ENCODE measurements at places on chromosomes 11 and 22.

DNA sequence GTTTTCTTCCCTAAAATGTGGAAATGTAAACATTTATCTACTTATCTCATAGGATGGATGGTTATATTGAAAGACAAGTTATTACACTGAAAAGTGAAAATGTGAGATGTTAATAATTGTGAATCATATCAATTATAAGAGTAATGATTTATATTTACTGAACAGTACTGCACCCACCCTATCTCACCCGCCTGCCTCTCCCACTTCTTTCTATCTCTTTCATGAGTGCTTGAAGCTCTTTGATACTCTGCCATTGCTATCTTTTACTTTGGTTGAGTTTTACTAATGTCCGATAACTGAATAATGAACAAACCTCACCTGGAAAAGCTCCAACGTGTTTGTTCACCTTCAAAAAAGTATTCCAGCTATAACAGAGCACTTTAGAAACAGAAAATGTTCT, 263.0 kb upstream of the UBASH3B start:
- no peak for DNase-seq

DNA sequence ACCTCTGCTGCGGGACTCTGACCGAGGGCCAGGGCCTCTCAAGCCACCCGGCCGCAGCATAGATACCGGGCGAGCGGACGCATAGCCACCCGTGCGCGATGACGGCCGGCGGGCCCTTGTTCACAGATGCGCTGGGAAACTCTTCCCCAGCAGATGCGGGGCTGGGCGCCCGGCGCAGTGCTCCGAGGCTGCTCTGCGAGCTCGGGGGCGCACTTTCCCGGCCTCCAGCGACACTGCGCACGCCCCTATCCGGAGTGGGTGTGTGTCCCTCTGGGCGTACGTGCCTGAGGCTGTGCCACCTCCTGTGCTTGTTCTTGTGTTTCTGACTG, 104.7 kb upstream of the E2F8 start:
- no peak for DNase-seq

DNA sequence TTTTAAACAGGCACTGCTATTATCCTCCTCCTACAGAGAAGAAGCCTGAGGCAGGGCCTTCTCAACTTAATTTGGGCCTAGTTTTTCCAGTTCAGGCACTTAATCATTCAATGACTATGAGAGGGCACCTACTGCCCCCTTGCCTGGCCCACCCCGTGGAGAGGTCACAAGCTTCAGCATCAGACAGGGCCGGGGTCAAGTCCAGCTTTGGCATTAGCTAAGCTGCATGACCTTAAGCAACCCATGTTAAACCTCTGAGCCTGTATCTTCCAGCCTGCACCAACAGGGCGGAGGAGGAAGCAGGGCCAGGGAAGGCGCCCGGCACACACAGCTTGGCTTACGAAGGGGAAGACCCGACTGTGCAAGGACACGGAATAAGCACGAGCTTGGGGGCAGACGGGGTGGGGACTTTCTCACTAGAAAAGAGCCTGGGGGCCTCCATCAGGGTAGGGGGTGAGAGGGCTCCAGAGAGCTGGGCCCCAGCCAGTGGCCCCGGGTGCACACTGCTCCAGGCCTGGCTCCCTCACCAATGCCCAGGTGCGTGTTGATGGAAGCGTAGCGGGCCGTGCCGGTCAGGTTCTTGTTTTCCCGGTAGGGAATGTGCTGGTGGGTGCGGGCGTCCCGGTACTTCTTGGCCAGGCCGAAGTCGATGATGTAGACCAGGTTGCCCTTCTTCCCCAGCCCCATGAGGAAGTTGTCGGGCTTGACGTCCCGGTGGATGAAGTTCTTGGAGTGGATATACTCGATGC, 16.9 kb downstream of the CSNK1E start:
- no peak for DNase-seq

DNA sequence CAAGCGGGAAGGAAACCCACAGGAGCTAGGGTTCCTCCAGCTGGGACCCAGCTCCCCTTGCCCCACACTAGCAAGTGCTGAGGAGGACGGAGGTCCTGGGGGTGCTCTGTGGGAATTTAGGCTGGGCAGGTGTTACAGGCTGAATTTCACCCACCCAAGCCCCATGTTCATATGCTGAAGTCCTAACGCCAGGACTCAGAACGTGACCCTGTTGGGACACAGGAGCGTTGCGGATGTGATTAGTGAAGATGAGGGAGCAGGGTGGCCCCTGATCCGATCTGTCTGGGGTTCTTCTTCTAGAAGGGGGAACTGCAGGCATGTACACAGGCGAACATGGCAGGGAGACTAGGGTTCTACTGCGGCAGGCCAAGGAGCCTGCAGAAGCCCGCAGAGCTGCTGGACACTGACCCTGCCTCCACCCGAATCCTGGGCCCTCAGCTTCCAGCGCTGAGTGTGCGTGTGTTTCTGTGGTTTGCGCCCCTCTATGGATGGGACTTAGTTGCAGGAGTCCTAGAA, 103.4 kb upstream of the FGF3 start:
- no peak for DNase-seq

GRCh38 chr11:104333977-104334376, 170.0 kb upstream of the PDGFD start:
- no peak for DNase-seq

DNA sequence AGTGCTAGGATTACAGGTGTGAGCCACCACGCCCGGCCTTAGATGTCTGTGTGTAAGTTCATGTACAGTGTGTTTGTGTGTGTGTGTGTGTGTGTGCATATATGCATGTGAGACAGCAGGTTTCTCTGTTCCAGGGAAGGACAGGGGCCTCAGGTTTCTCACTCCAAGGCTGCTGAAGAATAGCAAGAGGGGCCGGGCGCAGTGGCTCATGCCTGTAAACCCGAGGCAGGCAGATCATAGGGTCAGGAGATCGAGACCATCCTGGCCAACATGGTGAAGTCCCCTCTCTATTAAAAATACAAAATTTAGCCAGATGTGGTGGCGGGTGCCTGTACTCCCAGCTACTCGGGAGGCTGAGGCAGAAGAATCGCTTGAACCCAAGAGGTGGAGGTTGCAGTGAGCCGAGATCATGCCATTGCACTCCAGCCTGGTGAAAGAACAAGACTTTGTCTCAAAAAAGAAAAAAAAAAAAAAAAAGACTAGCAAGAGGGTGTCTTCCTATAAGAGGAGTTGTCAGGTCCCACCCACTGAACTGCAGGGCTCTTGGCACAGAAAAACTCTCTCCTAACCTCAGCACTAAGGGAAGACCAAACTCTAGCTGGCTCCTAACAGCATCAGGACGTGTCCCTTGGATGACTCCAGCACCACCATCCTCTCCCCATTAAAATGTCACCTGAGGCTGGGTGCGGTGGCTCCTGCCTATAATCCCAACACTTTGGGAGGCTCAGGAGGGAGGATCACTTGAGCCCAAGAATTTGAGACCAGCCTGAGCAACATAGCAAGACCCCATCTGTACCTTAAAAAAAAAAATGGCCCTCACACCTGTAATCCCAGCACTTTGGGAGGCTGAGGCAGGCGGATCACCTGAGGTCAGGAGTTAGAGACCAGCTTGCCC, 40.0 kb downstream of the TST start:
- DNase-seq: no peak

DNA sequence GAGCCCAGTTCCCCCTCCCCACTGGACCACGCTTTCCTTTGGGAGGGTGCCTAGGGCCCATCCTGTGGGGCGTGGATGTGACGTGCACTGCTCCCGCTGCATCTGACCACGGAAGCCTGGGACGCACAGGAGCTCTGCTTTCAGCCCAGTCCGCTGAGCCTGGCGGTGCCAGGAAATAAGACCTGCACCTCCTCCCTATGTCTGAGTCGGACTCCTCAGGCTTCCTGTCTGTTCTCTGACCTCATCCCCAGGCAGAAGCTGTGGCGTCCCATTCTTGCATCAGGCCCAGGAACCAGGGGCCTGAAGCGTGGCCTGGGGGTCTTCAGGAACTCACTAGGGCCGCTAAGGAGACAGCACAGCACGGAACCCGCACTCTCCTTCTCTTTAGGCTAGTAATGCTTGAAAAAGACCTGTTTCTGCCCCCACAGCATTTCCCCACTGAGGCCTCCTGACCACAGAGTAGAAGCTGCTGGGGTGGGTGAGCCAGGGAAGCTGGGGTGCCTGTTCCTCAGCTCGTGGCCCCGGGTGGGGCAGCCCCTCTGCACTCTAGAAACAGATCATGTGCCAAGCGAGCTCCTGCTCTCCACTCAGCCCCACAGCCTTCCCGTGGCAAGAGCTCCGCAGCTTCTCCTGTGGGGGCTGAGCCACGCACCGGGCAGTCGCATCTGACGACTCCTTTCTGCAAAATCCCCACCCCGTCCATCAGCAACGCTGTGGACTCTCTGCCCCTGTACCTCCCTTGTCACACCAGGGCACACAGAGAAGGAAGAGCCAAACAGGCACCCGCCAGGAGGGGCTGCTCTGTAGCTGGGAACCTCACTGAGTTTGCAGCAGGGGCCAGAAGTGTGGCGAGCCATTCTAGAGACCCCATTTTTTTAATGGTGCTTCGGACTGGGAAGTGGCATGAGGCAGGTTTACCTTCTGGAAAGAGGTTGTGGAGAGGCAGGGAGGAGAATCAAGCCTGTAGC, 22.6 kb downstream of the MOV10L1 start:
- DNase-seq: no peak
